Cardiac ventricle fibroblast (primary cell): ENCODE measurements at places on chromosomes 7 and 10. TPM values are rescaled to one million over a fixed set of nuclear protein-coding genes. Genes with fewer than 3 reads are reported as not detected.

The PAPOLB gene
- total RNA-seq: 0.24 TPM in 1 of 2 replicates, not detected in the other

The DNAH11 gene
- not detected in 2 replicates for total RNA-seq

The GNG11 gene
- total RNA-seq: 35.1 and 48.0 TPM in 2 replicates

The KBTBD2 gene
- total RNA-seq: 12.0 and 19.2 TPM in 2 replicates

The CYP26C1 gene
- total RNA-seq: under 0.01 and 0.05 TPM in 2 replicates

The RASSF4 gene
- 6.4 and 7.4 TPM in 2 replicates for total RNA-seq
